Fibroblast of skin of left quadriceps (primary cell): ENCODE measurements at places on chromosomes 12 and 14.

- no peak for DNase-seq
Observed at GRCh38 chr12:104220931-104221330, 5.4 kb downstream of the TXNRD1 start.

DNA sequence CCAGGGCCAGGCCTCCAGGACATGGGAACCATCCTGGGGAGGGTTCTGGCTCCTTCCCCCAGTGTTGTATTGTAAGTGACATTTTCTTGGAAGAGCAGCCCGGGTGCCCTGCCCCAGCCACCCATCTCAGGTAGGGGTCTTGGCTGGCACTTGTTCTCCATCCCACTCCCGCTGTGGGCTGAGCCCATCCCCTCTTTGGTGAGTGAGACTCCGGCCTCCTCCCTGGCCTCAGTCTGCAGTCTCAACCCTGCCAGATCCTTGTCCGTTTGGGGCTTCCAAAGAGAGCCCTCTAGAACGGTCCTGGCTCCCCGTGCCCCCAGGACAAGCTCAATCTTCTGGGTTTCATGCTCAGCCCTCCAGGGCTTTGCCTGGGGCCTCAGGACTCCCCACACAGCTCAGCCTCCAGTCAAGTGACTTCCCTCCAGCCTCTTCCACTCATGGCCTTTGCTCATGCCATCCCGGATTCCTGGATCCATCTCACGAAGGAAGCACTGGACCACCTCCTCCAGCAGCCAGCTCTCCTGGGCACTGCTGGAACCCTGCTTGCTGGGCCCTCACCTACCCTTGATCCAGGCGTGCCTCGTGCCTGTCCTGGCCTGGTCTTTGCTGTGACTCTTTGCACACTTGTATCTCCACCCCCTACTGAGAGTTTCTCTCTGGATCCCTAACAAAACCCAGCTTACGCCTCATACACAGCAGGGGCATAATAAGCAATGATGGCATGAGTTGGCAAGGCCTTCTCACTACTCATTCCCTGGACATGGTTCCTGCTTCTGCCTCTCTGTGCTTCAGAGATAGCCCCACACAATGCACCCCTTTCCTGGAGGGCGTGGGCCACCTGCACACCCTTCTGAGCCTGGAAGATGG, 297.4 kb upstream of the RTL1 start:
- DNase-seq: no peak

DNA sequence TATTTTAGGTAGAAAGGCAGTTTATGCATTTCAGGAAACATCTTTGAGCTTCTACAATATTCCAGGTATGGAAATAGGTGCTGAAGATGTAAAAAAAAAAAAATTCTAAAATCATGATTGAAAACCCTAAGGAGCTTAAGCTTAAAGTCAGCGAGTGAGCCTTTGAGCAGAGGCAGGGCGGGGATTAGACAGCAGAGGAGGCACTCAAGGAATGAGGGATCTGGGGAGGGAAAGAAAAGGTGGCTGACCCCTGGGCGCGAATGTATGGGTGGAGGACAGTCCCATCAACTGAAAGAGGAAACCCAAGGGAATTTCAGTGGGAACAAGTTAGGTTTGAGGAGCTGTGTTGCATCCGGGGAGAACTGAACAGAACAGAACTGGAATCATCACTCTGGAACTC, 6.4 kb upstream of the PTMS start:
- DNase-seq: no peak

DNA sequence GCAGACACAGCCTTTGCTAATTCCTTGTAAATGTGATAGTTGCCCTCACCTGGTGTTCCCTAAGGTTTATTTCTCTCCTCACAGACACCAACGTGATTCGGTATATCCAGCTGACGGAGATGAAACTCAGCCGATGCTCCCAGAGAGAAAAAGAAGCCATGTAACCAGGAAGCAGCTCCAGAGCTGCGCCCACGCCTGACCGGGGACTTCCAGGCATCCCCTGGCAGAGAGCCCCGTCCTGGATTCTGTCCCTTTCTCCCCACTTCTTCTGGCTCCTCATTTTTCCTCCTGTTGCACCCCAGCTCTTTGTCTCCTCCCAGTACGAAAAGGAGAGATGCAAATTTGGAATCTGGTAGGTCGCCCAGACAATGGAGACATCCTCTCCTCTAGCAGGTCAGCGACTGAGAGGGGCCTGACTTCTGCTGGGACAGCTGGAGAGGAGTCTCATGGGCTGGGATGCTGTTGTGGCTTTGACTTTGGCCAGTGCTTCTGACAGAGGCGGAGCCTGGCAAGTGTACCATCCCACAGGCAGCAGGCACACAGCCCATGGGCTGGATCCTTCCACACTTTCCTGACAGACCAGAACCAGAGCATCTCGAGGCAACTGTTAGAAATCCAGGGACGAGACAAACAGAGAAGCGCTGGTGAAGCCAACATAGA, 29.4 kb downstream of the TTC9 start:
- DNase-seq: no peak

- no peak for DNase-seq
Observed at GRCh38 chr12:9741726-9742125, 8.8 kb upstream of the CLECL1 start.

DNA sequence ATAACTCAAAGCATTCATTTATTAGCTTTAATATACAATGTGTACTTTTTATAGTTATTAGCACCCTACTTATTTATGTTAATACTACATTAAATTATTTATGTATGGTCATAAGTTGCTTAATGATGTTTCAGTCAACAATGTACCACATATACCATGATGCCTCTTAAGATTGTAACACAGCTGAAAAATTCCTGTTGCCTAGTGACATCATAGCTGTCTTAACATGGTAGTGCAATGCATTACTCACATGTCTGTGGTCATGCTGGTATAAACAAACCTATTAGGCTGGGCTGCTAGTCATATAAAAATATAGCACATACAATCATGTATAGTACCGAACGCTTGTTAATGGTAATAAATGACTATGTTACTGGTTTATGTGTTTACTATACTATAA, 120.4 kb downstream of the ANO6 start:
- peak; percentile 87 for DNase-seq

DNA sequence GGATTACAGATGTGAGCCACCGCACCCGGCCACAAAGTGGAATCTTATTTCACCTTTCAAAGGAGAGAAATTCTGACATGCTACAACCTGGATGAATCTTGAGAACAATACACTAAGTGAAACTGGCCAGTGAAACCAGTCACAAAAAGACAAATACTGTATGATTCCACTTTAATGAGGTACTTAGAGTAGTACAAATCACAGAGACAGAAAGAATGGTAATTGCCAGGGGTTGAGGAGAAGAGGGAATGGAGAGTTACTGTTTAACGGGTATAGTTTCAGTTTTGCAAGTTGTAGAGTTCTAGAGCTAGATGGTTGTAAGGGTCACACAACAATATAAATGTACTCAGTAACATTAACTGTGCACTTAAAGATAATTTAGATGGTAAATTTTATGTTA, 33.4 kb downstream of the ADIPOR2 start:
- no peak for DNase-seq

DNA sequence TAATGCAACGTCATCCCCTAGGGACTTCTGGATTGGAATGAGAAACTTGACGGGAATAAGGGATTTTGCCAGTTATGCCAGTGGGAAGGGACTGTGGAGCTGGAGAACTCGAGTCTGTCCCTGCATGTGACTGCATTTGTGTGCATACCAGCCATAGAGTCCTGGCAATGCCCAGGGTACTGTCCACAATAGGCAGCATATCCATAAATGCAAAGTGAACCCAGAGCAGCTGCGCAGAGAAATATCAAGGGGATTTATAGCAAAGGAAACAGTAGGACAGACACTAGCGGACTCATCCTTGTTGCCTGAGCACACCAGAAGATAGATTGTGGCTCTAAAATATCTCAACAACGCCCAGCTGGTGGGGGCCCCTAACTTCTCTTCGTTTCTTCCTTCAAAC, 247.1 kb upstream of the SRRM4 start:
- DNase-seq: no peak

DNA sequence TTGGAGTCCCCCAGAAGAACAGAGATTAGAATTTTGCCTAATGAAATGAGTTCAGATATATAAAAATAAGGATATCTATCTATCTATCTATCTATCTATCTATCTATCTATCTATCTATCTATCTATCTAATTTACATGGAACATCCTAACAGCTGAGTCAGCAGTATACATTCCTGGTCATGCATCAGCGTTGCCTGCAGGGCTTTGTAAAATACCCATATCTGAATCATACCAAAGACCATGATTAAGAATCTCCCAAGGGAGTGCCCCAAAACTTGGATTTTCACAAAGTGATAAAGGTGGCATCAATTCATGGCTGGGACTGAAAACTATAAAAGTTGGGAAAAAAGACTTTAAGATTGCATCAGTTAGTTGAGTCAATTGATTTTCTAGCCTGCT, 32.7 kb upstream of the SYT10 start:
- DNase-seq: no peak

GRCh38 chr12:94815958-94816357, 165.6 kb upstream of the TMCC3 start:
- no peak for DNase-seq

DNA sequence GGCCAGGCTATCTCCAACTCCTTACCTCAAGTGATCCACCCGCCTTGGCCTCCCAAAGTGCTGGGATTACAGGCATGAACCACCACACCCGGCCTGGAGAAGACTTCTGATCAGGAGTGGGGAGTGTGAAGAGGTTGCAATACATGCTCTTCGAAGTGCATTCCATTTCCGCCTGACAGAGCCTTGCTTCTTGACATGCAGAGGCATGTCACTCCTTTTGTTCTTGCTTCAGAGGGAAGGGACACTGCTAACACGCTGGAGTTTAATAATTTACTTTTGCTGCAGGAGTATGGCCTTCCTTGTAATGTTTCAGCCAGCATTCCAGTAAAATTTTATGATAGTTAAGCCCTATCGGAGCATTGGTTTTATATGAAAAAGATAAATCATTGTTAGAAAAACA, 74.9 kb downstream of the SLC25A47 start:
- no peak for DNase-seq

DNA sequence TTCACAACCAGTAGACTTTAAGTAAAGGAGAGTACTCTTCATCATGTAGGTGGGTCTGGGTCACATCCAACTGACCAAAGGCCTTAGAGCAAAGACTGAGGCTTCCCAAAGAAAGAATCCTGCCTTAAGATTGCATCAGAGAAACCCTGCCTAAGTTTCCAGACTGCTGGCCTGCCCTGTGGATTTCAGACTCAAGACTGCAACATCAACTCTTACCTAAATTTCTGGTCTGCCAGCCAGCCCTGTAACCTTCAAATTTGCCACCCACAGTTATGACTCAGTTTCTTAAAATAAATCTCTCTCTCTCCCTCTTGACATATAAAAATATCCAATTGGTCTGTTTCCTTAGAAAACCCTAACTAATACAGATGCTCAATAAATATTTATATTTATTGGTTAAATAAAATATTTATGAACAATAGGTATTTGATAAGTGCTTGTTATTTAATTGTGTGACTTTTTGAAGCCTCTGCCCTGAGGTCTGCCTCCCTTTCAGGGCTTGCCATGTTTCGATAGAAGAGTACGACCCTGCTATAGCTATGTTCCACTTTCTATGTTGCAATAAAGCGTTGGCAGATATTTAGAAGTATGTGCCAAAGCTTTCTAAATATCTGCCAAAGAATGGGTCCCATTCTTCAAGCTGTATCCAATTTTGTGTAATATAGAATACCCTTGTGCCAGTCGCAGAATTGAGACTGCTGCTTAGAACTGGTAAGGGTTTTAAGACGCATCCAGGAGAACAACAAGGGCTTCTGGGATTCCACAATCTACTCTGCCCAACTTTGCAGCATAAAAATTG, 65.7 kb downstream of the TMEM30B start:
- no peak for DNase-seq
